Neural crest cell (in vitro differentiated cells): ENCODE measurements at places on chromosomes 2 and 18. TPM values are rescaled to one million over a fixed set of nuclear protein-coding genes. Genes with fewer than 3 reads are reported as not detected.

- DNase-seq: no peak
Observed at GRCh38 chr2:216679658-216680024, 15.7 kb downstream of the IGFBP5 start.

DNA sequence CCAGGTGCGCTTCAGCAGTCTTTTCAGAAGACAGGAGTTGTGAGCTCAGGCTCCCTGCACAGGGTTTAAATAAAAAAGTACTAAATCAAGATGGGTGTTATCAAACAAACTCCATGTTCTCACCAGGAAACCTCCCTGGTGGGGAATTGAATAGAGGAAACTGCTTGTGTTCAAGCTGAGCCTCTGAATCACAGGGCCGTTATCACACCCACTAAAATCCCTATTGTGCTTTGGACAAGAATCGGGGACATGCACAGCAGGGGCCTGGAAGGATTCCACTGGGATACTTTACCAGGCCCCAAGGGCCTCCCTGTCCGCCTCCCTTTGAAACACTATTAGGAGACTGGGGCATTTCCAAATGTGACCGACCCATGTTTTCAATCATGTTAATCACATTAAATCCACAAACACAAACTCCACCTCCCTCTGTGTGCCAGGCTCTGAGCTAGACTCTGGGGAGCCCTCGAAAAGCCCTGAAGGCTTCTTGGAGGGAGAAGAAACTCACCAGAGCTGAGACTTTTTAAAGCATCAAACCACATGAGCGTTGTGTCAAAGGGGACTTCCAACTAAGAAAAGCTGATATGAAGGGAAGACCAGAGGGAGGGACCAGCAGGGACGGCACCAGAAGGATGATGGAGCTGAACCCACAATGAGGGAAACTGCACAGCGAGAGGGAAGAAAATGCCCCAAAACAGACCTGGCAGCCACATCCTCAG is 458.7 kb upstream of the ID2 start:
- DNase-seq: no peak

GRCh38 chr2:43507137-43507536 is 88.7 kb downstream of the THADA start:
- DNase-seq: no peak

CD8B2 gene
- not detected in 2 replicates for total RNA-seq

LOXL3 gene
- total RNA-seq: 28.3 and 30.2 TPM in 2 replicates

ASB3 gene
- total RNA-seq: 32.9 and 36.8 TPM in 2 replicates
